CD4-positive, alpha-beta T cell treated with Interleukin-6 at 100 ng/mL for 8 hours (primary cell): ENCODE measurements at places on chromosomes 4 and X.

- DNase-seq, result no peak
Measured at GRCh38 chrX:110003167-110004156, 548 bp downstream of the TMEM164 start.

GRCh38 chrX:54808109-54808604, 612 bp downstream of the MAGED2 start:
- DNase-seq, result peak; percentile 31

- peak; percentile 9 for DNase-seq
Measured at GRCh38 chr4:2871911-2872310, 28.3 kb downstream of the ADD1 start.

DNA sequence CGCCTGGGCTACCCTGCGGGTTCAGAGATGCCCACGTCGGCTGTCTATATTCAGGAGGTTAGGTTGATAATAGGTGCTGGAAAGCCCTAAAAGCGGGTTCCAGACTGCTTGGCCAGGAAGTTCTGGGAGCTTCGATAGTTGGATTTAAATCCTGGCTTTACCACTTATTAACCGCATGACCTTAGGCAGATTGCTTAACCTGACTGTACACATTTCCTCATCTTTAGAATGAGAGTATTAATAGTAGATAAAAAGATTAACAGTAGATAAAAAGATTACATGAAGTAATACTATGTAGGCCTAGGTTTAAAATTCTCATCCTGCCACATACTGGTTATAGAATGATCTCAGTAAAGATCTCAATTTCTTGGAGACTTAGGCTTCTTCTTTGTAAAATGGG, 75.0 kb upstream of the ESX1 start:
- DNase-seq, result no peak

DNA sequence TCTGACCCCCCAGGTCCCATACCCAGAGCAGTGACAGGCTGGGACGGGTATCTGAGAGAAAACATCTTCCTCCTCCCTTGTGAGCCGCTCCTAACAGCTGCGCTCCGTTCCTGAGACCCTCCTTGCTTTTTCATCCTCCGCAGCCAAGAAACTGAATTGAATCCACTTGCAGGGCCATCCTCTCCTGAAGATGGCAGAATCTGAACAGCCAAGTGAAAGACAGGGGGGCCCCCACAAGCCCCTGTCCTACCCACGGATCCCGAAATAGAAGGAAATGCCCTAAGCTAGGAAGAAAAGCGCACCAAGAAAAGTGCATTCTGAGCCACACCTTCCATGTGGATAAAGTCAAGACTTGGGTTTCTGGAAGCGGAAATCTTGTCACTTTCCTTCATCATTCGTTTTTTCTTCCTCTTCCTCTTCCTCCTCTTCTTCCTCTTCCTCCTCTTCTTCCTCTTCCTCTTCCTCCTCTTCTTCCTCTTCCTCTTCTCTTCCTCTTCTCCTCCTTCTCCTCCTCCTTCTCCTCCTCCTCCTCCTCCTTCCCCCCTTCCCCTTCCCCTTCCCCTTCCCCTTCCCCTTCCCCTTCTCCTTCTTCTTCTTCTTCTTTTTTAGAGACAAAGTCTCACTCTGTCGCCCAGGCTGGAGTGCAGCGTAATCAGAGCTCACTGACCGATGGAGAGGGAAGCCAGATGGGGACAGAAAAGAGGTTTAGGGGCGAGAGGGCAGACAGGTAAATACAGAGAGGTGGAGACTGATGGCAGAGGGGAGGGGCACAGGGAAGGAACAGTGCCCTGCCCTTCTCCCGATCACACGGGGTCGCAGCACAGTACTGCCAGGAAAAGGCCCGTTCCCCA, 86.0 kb upstream of the WWC2 start:
- DNase-seq, result no peak

DNA sequence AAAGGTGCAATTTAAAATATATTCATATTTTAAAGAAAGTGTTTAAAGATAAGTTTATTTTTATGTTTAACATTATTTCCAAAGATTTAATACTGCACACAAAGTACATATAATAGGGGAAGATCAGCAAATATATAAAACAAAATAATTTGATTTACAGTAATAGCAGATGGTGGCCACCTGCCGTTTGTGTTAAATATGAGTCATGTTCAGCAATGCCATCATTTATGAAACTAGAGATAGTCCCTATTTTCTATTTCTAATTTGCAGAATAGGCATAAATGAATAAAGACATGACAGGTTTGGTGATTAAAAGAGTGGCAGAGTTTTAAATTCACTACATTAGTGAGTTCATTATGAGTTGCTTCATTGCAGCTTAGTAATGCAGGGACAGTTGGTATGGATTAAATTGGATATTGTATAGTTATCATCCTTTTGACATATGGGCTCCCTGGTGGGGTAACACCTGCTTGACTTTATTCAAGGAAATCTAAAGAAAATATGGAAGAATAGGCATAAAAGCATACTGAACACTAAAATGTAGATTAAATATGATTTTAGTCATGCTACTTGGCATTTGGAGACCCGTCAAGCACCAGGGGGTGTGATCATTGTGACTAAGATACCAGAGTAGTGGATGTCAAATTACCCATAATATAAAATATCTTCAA, 78.8 kb upstream of the BANK1 start:
- DNase-seq, result no peak

DNA sequence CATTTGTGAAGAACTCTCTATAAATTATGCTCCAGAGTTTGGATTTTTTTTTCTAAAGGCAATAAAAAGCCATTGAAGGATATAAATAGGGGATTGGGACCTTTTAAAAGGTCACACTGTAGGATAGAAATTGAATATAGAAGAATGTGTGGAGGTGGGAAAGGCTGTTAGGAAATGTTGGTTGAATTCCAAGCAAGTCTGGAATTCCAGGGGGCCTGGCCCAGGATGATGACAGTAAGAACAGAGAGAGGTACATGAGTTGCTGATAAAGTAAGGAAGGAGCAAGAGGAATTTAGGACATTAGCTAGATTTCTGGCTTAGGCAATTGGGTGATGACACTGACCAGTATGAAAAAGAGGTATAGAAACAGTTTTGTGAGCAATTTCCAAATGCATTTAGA, 95.4 kb upstream of the USP38 start:
- DNase-seq, result no peak

GRCh38 chr4:101693842-101694398, 96.6 kb upstream of the BANK1 start:
- DNase-seq, result no peak

DNA sequence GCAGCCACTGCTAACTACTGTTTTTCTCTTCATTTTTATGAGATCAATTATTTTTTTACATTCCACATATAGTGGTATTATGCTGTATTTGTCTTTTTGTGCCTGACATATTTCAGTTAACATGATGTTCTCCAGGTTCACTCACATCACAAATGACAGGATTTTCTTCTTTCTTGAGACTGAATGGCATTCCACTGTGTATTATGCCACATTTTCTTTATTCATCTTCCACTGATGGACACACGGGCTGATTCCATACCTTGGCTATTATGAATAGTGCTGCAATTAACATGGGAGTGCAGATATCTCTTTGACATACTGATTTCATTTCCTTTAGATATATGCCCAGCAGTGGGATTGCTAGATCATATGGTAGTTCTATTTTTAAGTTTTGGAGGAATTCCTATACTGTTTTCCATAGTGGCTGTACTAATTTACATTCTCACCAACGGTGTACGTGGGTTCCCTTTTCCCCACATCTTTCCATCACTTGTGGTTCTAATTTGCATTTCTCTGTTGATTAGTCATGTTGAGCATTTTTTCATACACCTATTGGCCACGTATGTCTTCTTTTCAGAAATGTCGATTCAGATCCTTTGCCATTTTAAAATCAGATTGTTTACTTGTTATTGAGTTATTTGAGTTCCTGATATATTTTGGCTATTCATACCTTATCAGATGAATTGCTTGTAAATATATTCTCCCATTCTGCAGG, 14.9 kb upstream of the ZCCHC4 start:
- DNase-seq, result no peak

- DNase-seq, result no peak
Measured at GRCh38 chrX:150334981-150335380, 28.1 kb upstream of the MAMLD1 start.
